ENCODE measurements at places on chromosomes 3 and 15.

GRCh38 chr3:72162649-72163184, 377.8 kb upstream of the PROK2 start:
- DNase-seq = no peak

DNA sequence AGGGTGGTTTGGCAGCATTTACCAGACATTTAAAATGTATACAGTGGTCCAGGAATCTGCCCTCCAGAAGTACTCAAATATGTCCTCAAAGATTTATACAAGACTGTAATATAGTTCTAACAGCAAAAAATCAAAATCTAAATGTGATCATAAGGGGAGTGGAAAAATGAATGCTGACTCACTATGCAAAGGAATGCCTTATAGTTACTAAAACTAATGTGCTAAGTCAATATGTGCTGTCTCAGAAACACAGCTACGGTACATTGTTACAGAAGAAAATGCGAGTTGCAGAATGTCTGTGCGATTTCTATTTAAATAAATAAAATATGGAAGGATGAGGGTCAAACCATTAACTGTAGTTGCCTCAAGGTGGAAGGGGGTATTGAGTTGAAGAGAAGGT, 230.1 kb upstream of the UBE2E1 start:
- DNase-seq = no peak

DNA sequence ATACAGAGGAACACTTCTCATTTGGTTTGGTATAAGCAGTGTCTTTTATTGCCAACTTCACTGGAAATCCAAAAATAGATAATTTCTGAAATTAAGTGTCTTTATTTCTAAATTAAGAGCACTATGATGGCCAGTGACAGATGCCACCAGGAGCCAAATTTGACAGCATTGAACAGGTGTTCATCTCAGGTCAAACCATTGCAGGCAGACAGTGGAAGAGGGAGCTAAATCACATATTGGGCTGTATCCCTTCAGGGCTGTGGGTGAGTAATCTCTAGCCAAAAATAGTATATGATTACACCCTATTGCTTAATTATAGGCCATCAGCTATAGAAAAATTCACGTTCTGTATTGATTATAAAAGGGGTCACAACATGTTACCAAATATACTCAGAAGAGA, 457.7 kb downstream of the NAALADL2 start:
- no peak for DNase-seq

- DNase-seq = no peak
Observed at GRCh38 chr3:16477056-16477455, 36.4 kb downstream of the RFTN1 start.

- DNase-seq = no peak
Observed at GRCh38 chr3:160691151-160691550, 14.2 kb downstream of the ARL14 start.

- DNase-seq = no peak
Observed at GRCh38 chr15:70220490-70221096, 122.9 kb upstream of the TLE3 start.

GRCh38 chr15:91422797-91423196, 322.7 kb downstream of the SV2B start:
- no peak for DNase-seq

- no peak for DNase-seq
Observed at GRCh38 chr3:166456286-166456685, 619.1 kb upstream of the BCHE start.

GRCh38 chr3:42525212-42525611, 22.8 kb downstream of the VIPR1 start:
- DNase-seq = no peak

- no peak for DNase-seq
Observed at GRCh38 chr3:101204246-101204645, 116.1 kb downstream of the IMPG2 start.

- no peak for DNase-seq
Observed at GRCh38 chr3:71551311-71551919, 32.1 kb downstream of the FOXP1 start.

DNA sequence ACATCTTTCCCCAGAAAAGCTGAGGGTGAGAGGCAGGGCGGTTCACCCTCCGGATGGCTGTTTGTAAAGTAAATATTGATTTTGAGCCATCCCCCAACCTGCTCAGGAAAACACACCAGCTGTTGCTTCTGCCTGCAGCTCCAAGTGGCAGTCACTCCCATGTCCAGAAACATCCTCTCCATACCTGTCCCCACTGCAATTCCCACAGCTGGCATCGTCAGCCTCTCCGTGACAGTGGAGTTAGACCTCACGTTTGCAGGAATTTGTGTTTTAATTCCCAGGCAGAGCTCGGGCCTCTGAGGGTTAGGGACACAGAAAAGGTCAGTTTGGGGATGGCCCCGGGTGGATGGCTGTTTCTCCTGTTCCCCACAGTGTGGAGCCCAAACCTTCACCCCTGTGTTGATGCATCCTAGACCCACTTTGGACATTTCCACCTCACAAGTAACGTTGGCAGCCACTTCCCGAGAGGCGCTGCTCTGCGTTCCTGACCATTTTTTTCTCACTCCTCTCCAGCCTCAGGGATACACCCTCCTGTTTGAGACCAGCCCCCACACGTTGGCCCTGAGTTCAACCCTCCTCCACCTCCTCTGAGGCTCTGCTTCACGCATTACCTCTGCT, 11.8 kb upstream of the FAM174B start:
- no peak for DNase-seq

- DNase-seq = no peak
Observed at GRCh38 chr3:153513236-153513635, 351.2 kb downstream of the RAP2B start.

DNA sequence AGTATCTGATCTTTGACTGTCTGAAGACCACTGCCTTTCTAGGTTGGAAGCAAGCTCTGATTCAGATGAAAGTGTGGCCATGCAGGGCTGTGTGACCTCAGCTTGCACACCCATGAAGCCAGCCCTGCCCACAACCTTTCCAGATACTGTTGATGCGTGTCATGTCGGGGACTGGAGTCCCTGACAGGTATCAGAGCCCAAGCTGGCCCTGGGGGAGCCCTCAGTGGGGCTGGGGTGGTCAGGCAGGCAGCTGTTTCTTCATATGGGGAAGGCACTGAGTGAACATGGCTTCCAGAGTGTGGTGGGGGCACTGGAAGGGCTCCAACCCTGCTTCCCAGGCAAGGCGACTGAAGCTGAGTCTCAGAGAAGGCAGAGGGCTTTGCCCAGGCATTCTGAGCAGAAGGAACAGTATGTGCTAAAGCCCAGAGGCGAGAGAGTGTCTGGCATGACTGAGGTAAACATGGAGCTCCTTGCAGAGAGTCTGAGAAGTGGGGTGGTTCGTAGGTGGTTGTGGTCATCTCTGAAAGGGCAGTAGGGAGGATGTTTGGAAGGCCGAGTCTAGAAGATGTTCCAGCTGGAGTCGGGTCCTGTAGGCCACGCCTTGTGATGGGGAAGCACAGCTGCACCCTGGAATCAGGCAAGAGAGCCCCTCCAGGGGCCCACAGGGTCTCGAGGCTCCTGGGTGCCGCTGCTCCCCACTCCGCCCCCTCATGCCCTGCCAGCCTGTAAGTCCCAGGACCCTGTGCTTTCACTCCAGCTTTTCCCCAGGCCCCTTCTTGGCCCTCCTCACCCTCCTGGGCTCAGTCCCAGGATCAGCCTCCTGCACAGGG, 122.2 kb downstream of the EEFSEC start:
- DNase-seq = no peak

GRCh38 chr3:198071602-198072287, 111.7 kb downstream of the LMLN start:
- DNase-seq = peak; percentile 32

- no peak for DNase-seq
Observed at GRCh38 chr3:151262871-151263525, 15.3 kb downstream of the P2RY14 start.

DNA sequence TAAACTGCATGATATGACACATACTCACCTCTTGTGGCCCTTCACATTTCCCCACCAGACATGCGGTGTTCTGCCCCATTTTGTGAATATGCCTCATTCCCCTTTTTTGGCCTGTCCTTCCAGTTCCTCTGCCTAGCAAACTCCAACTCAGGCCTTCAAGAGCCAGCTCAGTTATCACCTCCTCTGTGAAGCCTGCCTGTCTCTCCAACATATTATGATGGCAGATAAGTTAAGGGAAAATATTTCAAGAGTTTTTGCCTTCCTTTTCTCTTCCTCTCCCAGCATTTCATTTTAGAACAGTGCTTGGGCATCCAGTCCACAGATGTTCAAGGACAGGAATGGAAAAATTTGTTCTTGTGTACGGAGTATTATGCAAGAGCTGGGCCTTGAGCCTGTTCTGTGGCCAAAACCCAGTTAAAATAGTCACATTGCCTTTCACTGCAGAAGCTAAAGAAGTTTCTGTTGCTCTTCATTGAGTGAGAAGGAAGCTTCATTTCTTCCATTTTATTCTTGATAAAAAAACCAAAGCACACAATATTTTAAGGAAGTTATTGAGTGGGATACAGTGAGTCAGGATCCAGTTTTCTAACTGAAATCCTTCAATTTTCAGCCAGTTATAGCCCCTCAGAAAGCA, 192.0 kb downstream of the GHSR start:
- DNase-seq = no peak

DNA sequence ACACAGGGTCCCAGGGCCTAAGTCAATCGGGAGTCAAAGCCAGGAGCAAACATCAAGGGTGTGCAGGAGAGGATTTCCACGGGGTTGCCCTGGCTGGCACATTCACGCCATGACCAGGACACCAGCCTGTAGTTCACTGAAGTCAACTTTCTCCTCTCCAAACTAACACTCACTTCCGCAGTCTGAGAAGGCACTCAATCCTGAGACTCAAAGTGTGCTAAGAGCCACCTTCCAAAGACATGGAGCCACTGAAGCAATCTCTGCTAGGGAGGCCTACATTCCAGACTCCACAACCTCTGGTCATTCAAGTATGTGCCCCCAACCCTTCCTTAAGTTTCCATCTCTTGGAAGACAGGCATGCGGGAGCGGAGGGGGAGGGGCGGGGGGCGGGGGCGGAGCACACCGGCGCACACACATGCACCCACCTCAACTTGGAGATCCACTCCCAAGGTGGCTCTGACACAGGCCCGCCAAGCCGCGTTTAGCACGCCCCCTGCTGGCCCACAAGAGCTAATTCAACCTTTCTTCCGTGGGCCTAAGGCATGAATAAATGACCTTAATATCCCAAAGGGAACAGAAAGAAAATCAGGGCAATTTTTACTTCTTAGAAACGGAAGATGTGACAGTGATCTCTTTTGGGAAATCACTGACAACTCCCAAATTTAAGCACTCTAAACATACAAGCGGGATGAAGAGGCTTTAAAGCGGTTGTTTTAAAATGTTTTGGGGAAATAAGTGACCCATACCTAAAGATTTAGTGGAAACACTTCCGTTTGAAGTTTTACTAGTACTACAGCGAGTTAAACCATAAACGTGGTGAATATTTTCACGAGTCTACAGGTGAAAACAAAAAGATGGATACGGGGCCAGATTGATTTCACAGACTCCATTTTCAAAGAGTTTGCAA, 162.5 kb upstream of the CHRNA7 start:
- DNase-seq = peak; percentile 38

GRCh38 chr3:16548721-16549120, 35.2 kb upstream of the RFTN1 start:
- no peak for DNase-seq

DNA sequence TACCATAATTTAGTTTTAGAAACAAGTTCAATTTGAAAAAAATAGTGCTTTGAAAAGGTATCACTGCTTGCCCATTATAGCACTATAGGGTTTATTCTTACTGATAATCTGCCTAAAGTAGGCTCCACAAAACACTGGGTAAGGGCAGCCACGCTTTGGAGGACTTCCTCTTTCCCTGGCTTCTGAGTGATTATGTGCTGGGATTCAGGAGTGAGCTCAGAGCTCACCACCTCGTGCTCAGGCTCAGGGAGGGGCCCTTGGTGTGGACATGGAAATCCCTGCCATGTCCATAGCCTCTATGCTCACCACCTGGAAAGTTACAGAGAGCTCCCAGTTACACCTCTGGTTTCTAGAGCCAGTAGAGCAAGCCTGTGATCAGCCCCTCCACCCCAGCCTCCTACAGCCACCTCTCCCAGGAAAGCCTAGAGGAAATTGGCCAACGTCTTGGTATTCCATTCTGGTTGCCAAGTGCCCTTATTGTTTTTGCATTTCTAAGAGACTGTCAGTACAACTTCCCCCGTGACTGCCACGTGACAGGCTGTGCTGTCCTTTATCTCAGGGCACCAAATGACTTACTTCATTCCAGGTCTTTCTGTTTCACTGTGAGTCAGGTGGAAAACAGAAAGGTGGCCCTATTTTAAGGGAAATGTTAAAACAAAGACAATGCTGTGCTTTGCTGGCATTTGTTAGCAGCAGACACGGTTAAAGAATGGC, 316.0 kb downstream of the RORA start:
- no peak for DNase-seq

DNA sequence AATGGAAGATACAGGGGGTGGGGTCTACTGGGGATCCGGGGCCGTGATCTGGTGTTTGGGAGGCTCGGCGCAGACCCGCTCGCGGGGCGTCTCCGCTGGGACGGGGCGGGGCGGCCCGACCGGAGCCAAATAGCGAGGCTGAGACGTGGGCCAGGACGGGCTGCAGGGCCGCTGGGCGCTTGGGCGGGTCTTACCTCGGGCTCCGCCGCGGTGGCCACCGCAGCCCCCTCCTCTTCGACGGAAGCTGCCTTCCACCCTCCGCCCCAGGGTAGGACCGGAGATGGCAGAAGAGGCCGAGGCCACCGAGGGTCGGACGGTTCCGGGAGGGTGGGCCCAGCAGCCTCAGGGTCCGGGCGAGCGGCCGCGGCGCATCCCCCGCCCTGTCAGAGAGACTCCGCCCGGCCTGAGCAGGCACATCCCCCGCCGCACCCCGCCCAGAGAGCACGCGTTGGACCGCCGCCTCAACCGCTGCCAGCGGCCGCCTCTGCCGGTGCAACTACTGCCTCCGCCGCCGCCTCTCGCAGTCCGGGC, 399 bp downstream of the MYO9A start:
- peak; percentile 46 for DNase-seq

DNA sequence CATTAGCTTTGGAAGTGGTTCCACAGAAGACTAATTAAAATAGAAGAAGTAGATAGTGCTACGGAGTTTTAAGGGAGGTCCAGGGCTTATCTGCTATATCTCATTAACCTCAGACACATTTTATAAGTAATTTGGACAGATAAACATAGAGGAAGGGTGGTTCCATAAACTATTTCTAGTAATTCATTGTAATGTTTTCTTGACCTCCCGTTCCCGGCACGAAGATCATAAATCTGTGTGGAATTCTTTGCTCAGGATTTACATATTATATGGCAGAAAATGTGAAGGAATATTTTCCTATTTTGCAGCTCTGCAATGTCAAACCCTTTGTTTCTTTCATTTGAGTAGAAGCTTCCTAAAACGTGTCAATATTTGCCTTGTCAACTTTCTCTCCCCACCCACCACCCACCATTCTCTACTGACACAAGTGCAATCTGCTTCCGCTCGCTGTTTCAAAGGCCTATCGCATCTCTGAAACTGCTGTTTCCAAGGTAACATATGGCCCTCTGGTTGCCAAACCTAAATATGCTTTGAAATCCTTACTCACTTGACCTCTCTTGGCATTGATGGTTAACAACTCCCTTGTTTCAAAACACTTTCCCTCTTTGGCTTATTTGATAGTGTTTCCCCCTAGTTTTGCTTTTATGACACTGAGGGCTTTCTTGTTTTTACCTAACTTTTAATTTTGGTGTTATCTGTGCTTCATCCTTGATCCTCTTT, 21.4 kb upstream of the PLSCR5 start:
- DNase-seq = no peak

- DNase-seq = no peak
Observed at GRCh38 chr15:80888846-80889245, 100.8 kb downstream of the MESD start.

GRCh38 chr3:4722103-4722502, 229.0 kb downstream of the ITPR1 start:
- peak; percentile 52 for DNase-seq
